ENCODE measurements at places on chromosomes 4 and X.

DNA sequence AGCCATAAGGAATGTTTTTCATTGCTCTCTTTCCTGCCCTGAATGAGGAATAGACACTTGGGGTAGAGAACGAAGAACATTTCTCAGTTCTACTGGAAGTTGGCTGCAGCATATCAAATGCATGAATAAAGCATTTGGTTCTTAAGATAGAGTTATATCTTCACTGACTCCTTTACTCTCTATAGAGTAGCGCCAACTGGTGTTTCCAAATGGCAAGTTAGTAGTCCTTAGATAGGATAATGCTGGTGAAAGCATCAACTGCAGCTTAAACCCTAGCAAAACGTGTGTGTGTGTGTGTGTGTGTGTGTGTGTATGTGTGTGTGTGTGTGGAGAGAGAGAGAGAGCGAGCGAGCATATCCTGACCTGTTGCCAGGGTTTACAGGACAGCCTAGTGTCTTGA is 62.2 kb upstream of the FRMPD4 start:
- no peak for DNase-seq

DNA sequence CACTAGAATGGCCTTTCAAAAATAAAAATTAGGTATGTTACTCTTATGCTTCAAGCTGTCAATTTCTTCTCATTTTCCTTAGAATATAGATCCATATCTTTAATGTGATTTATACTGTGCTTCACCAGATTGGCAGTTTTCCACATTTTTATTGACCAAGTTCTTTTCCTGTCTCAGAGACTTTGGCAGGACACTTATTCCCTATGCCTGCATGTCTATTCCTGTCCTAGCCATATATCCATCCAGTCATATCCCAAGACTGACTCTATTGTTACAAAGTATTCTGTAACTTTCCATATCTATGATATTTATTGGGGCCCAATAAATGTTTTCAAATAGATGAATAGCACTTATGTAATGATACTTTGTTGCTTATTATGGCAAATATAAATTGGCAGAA is 450.7 kb downstream of the GASK1B start:
- no peak for DNase-seq

DNA sequence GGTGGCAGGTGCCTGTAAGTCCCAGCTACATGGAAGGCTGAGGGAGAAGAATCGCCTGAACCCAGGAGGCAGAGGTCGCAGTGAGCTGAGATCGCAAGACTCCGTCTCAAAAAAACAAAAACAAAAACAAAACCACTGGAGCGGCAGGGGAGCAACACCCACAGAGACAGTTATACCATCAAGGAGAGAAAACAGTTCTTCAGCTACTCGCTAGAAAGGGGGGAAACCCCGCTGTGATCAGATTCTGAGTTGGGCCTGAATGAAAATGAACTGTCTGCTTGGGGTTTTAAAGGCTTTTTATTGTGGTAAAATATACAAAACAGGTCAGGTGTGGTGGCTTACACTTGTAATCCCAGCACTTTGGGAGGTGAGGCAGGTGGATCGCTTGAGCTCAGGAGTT is 16.8 kb upstream of the IRAK1 start:
- no peak for DNase-seq

DNA sequence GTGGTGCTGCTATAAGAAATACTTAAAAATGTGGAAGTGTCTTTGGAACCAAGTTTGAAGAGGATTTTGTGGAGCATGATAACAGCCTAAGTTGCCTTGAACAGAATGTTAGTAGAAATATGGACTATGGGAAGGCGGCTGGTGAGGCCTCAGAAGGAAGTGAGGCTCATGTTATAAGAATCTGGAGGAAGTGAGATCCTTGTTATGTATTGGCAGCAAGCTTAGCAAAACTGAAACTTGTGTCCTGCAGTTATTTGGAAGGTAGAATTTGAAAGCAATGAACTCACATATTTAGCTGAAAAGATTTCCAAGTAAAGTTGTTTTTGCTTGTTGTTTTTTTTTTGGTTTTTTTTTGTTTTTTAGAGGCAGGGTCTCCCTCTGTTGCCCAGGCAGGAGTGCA is 13.6 kb upstream of the MED14 start:
- DNase-seq, result no peak

- no peak for DNase-seq
Measured at GRCh38 chr4:106546370-106546769, 177.8 kb upstream of the GIMD1 start.

DNA sequence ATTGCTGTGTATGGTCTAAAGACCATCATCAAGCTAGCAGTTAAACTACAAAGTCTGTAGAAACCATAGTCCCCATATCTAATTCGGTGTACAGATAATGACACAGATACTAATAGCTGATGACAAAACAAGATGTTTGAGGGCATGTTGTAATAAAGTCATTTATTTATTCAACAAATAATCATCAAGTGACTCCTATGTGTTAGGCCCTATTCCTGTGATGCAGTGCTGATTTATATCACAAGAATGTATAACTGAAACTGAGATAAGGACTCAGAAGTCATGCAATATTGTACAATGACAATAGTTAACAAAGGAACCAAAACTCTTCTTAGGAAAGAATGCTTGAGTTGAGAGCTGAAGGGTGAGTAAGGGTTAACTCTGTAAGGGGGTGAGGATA is 315.0 kb upstream of the NR3C2 start:
- no peak for DNase-seq

Measured in NCI-H1105 treated with DMSO at 0.1 percent for 48 hours (cell line).